ENCODE measurements at places on chromosomes 1 and 21.
A peak's percentile ranks its signal among the peaks of the same experiment; 100 is the strongest.

GRCh38 chr21:45949928-45950739, 31.4 kb upstream of the COL6A1 start:
- no peak for DNase-seq

DNA sequence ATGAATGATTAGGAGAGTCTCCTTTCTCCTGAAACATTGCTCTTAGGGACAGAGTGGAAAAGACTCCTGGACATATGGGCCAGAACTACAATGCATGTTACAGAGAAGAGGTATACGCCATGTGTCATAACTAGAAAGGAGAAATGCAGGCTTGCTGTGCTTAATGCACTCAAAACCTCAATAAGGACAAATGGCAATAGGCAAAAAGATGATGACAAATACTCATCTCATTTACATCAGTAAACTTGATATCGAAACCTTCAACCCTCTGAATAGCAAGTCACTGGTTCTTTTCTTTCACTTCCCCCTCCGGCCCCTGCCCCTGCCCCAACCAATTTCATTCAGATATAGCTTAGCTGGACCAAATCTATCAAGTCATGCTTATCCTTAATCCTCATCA, 1.9 kb upstream of the GPR88 start:
- DNase-seq: no peak

GRCh38 chr1:22380024-22380785, 71.4 kb upstream of the ZBTB40 start:
- DNase-seq: no peak

DNA sequence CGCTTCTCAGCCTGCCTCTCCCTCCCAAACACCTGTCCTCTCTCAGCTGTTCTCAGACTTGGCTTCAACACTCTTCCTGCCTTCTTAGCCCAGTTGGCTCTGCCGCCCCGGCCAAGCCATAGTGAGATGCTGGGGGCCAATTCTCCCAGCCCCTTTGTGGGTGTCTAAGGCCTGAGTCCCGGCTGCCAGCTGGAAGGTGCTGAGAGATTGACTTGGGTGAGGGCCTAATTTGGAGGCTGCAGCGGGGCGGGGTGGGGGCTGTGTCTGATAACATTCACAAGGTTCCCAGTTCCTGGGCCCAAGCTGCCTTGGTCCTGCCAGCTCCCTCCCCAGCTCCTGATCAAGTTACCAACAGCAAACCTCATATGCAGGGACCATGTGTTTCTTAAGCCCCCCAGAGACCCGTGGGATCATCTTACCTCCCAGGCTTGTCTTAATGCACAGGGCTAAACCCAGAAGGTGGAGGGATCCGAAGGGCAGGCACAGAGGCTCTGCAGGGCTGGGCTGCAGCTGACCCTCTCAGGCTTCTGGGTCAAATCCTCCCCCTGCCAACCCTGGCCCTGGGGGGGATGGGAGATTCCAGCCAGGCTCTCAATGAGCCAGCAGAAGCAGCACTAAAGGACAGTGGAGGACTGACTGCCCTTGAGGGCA, 9.8 kb downstream of the INKA2 start:
- no peak for DNase-seq

- DNase-seq: peak; percentile 82
Observed at GRCh38 chr1:198656500-198656932, 17.7 kb downstream of the PTPRC start.

GRCh38 chr1:174998569-174999215, 1.1 kb upstream of the CACYBP start:
- DNase-seq: peak; percentile 92

DNA sequence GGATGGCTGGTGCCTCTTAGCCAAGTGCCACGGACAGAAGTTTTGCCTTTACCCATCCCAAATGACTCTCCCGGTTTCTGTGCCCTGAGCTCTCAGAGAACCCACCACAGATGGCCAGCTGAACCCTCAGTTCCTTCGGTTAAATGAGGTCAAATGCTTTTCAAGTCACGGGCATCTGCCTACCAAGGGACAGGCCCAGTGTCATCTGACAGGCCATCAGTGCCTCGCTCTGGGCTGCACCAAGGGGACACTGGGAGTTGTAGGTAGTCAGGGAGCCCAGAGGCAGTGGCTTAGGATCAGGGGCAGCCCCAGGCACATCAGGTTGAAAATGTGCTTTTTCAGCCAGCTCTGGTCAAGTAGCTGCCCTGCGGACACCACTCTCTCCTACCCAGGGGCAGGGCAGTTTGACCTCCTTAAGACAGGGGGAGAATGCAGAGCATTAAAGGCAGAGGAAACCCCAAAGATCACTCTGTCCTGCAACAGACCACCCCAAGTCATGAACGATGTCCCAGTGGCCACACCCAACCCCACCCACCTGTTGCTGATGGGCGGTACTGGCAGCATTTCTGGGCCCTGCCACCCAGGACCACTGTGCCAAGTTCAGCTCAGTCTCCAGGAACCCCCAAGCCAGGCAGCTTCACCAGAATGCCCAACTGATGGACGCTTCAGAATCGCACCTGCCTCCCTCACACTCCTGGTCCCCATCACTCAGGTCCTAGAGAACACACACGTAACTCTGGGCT, 60.7 kb downstream of the CASZ1 start:
- no peak for DNase-seq

DNA sequence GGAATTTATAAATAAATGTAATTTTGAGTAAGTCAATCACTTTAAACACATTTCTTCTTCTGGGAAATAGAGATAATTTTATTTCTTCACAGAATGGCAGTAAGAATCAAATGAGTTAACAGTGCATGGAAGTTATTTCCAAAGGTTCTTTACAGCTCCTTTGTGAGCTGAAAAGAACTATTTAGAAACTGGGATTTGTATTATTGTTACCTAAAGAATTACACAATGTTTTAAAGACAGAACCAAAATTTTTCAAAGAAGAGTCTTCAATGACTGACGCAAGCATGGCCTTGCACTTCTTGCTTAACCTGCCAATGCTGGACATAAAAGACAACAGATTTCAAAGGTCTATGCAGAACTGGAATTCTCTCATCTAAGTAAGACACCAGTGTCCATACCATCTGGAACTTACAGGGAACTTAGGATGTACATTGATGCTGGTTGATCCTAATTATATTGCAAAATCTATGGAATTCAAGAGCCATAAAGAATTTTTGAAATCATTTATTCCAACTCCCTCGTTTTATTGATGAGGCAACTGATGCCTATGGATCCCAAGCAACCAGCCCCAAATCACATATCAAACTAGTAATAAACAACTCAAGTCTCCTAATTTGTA, 2.7 kb downstream of the COLGALT2 start:
- no peak for DNase-seq

- DNase-seq: no peak
Observed at GRCh38 chr1:233097959-233098580, 147.7 kb downstream of the NTPCR start.

DNA sequence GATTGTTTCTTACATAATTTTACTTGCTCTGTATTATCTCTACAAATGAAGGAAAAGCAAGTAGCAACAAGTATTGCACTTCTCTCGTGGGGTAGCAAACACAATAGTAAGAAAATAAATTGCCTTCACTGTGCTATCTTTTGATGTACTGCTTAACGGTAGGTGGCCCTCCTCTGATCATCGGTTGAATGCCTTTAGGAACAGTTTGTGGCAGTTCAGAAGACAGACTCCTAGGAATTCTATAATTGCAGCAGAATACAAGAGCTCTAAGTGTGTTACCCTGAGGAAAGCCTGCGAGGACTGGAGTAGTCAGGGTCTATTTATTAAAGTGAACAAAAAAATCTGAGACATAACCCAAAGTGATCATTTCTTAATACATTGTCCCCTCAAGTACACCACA, 1135.9 kb downstream of the KCNT2 start:
- DNase-seq: no peak

GRCh38 chr1:228923973-228924686, 188.9 kb downstream of the RHOU start:
- DNase-seq: no peak

DNA sequence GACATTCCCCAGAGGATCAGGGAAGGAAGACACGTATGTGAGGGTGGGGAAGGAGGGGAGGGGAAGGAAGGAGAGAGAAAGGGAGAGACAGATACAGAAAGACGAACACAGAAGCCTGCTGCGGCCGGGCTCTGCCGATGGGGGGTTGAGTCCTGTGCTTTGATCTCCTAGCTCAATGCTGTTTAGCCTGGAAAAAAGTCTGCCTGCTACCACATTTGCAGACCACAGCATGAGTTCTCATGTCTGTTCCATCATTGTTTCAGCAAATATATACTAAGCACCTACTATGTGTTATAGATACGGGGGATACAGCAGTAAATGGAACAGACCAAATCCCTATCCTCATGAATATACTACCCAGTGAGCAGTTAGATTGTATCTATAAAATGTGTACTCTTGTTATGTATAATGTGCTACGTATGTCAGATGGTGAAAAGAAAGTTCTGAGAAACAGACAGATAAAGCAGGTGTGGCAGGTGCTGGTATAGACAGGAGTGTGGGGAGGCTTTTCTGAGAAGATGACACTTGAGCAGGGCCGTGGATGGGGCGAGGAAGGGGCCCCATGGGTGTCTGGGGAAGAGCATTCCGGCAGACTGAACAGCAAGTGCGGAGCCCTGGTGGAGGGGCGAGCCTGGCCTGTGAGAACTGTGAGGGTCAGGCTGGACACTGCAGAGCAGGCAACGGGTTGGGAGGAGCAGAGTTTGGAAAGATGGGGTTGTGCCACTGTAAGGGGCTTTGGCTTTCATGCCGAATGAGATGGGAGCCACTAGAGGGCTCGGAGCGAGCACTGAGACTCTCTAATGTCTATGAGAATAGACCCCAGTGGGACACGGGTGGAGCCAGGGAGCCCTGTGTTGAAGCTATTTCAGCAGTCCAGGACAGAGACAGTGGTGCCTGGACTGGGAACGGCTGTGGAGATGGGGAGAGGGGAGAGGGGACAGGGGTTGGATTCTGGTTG, 34.1 kb downstream of the KIAA1614 start:
- no peak for DNase-seq

DNA sequence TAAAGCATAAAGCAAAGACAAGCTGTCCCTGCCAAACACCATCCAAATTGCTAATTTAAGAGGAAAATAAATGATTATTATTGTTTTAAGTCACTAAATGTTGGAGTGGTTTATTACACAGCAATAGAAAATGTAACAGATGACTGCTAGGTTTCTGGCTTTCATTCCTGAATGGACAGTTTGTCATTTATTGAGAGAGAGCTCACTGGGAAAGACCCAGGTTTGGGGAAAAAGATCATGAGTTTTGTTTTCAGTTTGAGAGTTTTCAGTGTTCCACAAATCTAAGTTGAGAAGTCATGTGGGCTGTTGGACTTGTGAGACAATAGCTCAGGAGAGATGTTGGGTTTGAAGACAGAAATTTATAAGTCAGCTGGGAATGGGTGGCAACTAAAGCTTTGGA, 5.4 kb downstream of the GPA33 start:
- no peak for DNase-seq

GRCh38 chr1:24047110-24047477, 64.8 kb downstream of the MYOM3 start:
- no peak for DNase-seq

Data from Karpas-422 (cell line).